ENCODE measurements at places on chromosomes 11 and 22. TPM values are rescaled to one million over a fixed set of nuclear protein-coding genes. Genes with fewer than 3 reads are reported as not detected.

Gene LRRC56
- total RNA-seq, result 2.2 TPM

Gene SOX10
- total RNA-seq, result not detected

Gene CAVIN3
- 17.2 TPM for total RNA-seq

- no peak for DNase-seq
Measured at GRCh38 chr22:48772286-48772907, 1055.3 kb downstream of the BRD1 start.

DNA sequence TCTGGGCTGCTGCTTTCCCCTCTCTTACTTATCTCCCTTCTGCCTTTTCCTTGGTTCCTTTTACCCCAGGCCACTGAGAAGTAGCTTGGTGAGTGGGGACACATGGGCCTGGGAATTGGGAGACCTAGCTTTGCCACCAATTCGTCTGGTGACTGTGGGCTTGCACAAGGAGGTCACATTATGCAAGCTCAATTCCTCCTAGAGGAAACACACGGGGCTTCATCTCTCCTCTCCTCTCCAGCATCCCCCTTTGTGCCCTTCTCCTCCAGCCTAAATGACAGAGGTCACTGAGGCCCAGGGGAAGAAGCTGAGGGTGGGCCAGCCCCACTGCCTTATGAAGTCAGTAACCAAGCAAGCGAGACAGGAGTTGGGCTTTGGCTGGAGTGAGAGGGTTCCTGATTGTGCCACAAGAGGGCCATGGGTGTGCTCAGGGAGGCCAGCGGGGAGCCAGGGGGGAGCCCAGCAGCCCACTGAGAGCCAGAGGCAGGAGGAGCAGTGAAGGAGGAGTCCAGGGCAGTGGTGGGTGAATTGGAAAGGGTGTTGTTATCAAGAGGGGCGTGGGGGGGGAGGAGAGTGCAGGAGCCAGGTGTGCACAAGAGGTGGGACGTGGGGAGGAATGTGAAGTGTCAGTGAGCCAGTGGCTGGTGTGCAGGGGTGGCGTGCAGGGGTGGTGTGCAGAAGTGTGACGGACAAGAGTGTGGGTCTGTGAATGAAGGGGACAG, 2.0 kb downstream of the CLCF1 start:
- DNase-seq, result no peak

GRCh38 chr11:106828576-106828975, 189.7 kb downstream of the GUCY1A2 start:
- no peak for DNase-seq

DNA sequence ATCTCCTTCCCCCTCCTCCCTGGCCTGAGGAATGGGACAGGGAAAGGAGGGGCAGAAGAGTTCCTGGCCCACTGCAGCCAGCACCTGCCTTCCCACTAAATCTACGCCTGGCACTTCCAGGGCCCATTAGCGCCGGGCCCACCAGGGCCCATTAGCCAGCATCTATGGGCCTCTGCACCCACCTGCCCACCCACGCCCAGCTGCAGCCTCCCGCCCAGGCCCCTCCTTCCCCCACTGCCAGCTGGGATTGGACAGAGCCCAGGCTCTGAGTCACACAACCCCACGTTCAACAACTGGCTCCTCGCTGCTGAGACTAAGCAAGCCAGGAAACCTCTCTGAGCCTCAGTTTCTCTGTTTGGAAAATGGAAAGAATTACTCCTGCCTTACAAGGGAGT, 48.7 kb downstream of the CYTH4 start:
- DNase-seq, result no peak

DNA sequence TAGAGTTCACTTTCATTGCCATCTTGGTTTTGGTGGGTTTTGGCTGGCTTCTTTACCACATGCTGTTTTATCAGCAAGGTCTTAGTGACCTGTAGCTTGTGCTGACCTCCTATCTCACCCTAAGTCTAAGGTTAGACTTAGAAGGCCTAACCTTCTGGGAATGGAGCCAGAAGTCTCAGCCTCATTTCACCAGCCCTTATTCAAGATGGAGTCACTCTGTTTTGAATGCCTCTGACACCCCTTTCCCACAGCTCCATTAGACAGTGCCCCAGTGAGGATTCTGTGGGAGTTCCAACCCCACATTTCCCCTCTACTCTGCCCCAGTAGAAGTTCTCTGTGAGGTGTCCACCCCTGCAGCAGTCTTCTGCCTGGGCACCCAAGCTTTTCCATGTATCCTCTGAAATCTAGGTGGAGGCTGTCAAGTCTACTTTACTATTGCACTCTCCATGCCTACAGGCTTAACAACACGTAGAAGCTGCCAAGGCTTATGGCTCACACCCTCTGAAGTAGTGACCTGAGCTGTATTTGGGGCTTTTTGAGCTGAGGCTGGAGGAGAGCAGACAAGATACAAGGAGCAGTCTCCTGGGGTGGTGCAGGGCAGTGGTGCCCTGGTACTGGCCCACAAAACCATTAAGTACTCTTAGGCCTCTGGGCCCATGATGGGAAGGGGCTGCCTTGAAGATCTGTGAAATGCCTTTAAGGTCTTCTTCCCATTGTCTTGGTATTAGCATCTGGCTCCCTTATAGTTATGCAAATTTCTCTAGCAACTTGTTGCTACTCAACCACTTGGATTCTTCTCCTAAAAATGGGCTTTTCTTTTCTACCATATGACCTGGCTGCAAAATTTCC, 65.9 kb upstream of the SC5D start:
- no peak for DNase-seq

GRCh38 chr11:74265256-74265655, 46.2 kb downstream of the P4HA3 start:
- no peak for DNase-seq
